ENCODE measurements at places on chromosomes 16 and 17. TPM values are rescaled to one million over a fixed set of nuclear protein-coding genes. Genes with fewer than 3 reads are reported as not detected.

HOXB1 gene
- not detected for total RNA-seq

PER1 gene
- 35.0 TPM for total RNA-seq

CTRB1 gene
- total RNA-seq: 2.4 TPM

DGKE gene
- total RNA-seq: 9.2 TPM

GNGT2 gene
- total RNA-seq: 1.3 TPM

SULT1A2 gene
- total RNA-seq: 26.9 TPM
